ENCODE measurements at places on chromosomes 2 and 18. TPM values are rescaled to one million over a fixed set of nuclear protein-coding genes. Genes with fewer than 3 reads are reported as not detected.

- peak; percentile 74 for DNase-seq
Measured at GRCh38 chr2:69816923-69817542, 12.4 kb upstream of the GMCL1 start.

GRCh38 chr18:46917803-46918600 is 600 bp downstream of the KATNAL2 start:
- no peak for DNase-seq

DNA sequence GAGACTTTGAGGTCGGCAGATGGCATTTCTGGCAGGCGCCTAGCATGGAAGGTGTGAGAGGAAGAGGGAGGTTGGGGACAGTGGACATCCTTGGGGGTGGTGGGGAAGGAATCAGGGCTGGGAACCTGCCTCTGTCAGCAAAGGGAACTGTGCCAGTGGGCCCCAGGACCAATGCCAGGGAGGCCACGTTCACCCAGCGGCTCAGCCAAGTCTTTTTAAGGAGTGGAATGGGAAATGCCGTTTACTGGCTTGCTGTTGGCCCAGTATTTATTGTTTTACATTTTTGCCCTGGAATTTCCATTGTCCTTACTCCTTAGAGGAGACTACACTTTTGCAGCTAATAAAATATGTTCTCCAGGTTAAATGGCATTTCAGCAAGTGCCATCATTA is 135.2 kb downstream of the MCFD2 start:
- peak; percentile 87 for DNase-seq

- DNase-seq = no peak
Measured at GRCh38 chr2:186612555-186613440, 22.9 kb downstream of the ITGAV start.

DNA sequence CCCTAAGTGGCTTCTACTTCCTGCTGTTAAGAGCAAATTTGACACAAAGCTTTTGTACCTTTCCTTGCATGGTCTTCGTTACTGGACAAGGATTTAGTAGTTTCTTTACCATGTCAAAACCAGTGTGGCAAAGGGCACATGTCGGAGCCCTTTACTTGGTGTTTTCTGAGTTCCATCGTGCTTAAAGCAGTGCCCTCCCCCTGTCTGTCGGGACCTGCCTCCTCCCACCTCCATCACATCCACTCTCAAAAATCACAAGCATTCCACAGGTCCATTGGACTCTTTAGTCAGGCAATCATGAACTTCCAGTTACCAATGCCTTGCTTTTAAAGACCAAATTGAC is 763 bp downstream of the CCDC141 start:
- DNase-seq = no peak

The IL36RN gene
- total RNA-seq = not detected
